ENCODE measurements at places on chromosomes 16 and 17.

- no peak for DNase-seq
These were observed 15.6 kb downstream of the SLFN12 start for GRCh38 chr17:35416659-35417058.

DNA sequence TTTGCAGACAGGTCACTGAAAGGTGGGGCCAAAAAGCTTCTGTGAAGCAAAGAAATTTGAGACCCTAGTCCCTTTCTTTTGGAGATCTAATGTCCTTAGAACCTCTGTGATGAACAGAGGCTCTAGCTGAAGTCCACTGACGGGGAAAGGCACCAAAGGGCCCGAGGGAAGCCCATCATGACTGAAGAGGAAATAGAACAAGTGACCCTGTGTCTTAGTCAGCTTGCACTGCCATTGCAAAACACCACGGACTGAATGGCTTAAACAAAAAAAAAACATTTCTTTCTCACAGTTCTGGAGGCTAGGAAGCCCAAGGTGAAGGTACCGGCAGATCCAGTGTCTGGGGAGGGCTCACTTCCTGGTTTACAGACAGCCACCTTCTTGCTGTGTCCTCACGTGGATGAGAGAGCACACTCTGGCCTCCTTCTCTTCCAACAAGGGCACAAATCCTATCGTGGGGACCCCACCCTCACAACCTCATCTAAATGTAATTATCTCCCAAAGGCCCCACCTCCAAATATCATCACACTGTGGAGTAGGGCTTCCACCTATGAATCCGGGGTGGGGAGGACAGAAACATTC is 24.3 kb upstream of the ASGR2 start:
- DNase-seq = no peak

DNA sequence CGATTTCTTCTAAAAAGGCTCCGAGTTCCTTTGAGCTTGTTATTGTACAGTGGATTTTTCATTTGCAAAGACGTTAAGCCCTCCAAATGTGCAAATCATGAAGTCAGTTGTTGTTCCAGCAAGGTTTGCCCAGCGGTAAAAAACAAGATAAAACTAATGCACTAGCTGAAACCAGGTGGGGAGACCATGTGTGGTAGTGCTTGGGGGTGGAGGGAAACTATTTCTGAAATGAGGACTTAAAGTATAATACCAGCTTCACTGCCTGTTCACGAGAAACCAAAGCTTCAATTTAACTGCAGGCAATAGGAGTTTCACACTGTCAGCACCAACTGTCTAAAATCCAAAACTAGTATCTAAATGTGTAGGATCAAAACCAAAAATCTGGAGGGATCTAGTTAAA is 22.3 kb downstream of the SMARCE1 start:
- no peak for DNase-seq

DNA sequence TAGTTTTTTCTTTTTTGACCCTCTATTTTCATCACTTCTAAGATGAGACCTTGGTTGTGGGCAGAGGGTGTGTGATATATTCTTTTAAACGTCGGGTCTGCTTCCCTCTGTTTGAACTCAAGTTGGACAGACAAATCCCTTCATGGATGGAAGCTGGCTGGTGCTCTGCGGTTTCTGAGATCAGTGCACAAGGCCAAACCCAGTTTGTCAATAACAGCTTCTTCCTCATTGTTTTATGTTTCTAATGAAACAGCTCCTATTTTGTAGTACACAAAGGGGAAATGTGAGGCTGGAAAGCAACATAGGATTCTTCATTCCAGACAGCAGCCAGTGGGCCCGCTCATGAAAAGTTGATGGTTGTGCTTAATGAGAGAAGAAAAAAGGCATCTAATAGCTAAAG is 159.6 kb downstream of the PRKCA start:
- no peak for DNase-seq

- DNase-seq = no peak
These were observed 544.8 kb upstream of the EEF2KMT start for GRCh38 chr16:5642436-5642835.

GRCh38 chr17:47172696-47173565 is 16.2 kb downstream of the CDC27 start:
- DNase-seq = no peak

DNA sequence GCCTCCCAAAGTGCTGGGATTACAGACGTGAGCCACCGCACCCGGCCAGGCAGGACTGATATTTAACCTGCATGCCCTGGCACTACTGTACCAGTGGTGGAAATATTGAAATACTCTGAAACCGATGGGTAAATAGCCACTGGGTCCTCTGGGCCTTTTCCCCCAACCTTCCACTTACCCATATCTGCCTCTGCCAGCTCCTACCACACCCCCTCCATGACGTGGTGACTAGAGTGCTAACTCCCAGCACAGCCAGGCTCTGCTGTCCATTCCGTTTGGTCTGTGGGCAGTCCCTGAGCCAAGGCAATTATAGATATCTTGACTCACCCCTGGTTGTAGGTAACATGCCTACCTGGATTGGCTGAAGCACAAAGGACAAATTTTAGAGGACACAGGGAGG is 187.8 kb downstream of the PRKCB start:
- no peak for DNase-seq

- peak; percentile 79 for DNase-seq
These were observed 19.9 kb downstream of the CLEC16A start for GRCh38 chr16:10964039-10964890.

DNA sequence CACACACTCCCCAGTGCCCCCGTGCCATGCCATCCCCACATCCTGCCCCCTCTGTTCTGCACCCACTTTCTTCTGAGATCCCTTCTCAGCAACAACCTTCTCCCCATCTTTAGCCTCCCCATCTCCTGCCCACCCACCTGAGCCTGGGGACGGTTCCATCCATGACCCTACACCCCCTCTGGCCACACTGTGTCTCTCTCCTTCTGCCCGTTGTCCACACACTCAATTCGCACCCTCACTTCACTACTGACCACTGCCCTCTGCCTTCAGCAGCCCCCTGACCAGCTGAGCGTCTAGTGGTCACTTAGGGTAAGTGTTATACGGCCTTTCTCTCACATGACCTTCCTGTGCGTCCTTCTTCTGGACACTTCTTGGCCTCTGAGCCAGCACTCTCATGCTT is 6.1 kb downstream of the ARHGAP27 start:
- DNase-seq = no peak

DNA sequence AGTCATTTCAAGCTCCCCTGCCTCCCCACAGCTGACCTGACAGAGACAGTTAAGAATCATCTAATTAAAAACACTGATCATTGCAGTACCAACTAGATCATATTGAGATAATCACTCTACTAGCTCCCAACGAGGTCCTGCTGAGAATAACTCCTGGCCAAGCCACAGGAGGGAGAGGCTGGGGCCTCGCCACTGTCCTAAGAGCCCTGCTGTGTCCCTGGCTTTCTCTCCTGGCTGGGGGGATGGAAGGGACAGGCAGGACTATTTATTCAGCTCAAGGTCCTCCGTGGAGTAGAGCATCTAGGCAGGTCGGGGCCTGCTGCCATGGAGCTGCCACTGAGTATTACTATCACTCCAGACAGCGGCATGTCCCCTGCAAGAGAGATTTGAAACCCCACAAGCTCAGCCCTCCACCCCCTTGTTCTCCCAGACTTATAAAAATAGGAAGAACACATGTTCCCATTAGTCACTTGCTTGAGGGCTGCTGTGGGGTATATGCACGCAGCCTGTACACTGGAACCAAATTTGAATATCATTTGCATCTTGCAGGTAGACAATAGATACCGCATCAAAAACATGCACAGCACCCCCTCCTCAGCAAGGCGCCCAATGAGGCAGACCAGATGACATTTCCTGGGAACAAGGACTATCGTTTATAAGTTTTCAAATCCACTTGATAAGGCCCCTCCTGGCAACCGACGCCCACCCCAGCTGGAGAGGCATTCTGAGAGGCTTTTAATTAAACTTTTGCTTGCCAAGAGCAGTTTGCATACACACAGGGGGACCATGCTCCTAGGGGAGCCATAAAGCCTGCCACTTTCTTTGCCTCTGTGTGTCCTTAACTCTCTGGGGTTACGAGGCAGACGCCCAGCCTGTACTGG is 385.2 kb upstream of the ZFHX3 start:
- no peak for DNase-seq
